ENCODE measurements at places on chromosomes 16 and 17.

DNA sequence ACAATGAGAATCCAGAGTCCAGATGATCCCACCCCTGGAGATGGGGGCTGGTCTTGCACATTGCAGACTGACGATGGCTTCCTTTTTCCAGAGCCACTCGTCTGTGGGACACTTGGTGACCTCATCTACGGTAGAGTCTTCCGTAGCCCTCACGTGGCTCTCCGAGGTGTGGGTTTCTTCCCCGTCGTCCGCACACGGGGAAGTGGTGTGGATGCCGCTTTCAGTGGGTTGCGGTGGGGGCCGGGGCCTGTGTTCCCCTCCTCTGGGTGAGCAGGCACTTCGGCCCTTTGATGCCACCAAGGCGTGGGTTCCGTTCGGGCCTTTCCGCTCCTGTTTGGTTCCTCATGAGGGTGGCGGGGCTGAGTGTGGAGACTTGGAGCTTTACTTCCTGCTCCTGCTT lies 21.4 kb downstream of the BAIAP2 start:
- DNase-seq: no peak

DNA sequence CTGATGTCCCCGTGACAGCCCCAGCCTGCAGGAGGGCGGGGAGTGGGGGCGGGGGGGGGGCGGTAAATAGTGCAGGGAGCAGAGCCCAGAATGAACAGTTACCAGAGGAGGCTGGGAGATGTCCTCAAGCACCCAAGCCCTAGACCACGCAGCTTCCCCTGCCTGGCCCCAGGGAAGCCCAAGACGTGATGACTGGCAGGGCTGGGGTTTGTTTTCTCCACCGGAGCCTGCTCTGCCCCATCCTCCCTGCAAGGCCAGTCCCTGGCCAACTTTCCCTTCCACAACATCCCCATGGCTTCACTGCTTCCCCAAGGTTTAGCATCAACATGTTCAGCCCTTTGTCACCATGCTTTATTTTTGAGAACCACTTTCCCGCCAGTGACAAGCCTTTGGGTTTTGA lies 1.4 kb upstream of the BEAN1 start:
- DNase-seq: no peak

- DNase-seq: no peak
Measured at GRCh38 chr16:13254998-13255614, 353.7 kb downstream of the SHISA9 start.

DNA sequence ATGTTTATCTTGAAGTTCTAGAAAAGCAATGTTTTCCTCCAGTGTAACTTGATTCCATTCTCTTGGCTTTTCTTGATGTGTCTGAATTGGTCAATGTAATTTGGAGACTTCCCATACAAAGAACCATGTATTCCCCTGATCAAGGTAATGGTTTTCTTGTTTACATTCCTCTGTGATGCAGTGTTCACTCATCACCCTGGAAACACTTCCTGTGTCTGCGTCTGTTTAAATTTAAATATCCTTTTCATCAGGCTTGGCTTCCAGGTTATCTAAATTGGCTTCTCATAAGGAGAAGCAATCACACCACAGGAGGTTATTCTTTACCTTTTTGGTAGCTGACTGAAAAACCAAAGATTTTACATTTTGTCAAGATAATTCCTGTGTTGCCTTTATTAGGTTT lies 237.3 kb upstream of the WSCD1 start:
- DNase-seq: no peak

- no peak for DNase-seq
Measured at GRCh38 chr16:2702871-2703745, 16.9 kb downstream of the PRSS27 start.

GRCh38 chr16:84334058-84334457 lies 34.3 kb upstream of the ATP2C2 start:
- no peak for DNase-seq

DNA sequence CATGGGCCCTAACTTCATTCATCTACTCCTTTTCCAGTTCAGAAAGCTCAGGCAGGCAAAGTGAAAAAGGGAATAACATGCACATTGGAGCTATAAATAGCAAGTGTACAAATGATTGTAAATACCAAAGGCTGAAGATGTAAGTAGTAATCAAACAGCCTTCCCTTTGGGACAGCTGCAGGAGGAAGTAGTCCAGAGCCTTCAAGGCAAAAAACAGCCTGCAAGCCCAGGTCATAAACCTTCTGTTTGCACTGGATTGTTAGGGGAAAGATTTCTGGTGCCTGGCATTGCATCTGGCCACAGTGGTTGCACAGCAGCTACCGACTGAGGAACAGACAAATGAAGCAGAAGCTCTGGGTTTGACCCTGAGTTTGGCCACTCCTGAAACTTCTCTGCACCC lies 98.6 kb upstream of the PMFBP1 start:
- DNase-seq: no peak

Measured in stimulated activated CD4-positive, alpha-beta T cell treated with anti-CD3 and anti-CD28 coated beads, Interleukin-12 subunit alpha, Interleukin-12 subunit beta, amount 100 ng/mL, for 24 hours (primary cell).